Naive thymus-derived CD4-positive, alpha-beta T cell (primary cell): ENCODE measurements at places on chromosomes 2 and 18. TPM values are rescaled to one million over a fixed set of nuclear protein-coding genes. Genes with fewer than 3 reads are reported as not detected.

DNA sequence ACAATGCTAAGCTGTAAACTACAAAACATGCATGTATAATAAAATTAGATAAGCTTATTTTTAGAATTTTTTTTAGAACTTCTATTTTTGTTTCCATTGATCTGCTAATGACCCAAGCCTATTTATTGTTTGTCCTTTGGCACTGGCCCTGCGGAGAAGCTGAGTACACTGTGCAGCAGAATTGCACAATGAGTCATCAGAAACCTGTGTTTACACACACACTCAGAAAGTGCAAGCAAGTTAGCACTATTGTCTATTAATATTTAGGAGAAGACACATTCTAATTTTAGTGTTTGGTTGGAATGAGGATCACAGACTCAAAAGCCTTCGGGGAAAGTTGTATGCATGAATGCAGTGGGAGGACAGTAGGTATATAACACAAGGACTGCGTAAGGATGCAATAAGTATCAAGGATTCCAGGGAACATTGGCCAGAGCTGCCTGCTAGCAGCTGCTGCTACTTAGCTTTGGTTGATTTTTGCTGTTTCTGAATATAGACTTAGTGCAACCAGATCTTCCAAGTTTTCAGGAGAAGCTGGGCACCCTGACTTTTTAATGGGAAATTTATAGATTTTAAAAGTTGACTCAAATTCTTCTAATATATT, 128.2 kb downstream of the KCNH7 start:
- no peak for DNase-seq

DNA sequence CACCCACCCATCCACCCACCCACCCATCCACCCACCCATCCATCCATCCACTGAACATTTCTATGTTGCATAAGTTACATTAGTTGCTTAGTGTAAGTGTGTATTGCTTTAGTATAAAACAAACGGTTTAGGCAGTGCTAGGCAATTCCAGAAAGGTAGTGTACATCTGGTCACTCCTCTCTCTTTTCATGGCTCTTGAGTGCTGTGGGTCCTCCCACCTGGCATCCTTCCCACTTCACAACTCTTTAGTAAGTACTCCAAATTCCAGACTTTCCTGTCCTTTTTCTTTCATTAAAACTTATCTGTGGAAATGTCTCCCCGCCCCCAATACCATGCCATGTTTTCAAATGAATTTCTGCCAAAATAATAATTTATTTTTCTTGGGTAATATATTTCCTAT, 122.5 kb downstream of the PLEKHM3 start:
- DNase-seq = no peak

DNA sequence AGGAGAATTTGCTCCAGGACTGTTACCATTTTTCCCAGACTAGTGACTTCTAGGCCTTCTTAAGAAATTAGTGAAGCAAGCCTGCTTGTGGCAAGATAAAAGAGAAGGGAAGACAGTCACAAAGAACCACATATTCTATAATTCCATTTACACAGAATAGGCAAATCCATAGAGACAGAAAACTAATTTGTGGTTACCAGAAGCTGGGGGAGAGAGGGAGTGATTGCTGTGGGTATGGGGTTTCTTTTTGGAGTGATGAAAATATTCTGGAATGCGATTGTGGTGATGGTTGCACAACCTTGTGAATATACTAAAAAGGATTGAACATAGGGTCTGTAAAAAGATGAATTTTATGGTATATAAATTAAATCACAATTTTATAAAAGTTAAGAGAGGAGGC, 37.5 kb upstream of the SIX2 start:
- no peak for DNase-seq

Gene TRIM43
- total RNA-seq = not detected

GRCh38 chr2:216436383-216436782, 24.1 kb downstream of the SMARCAL1 start:
- no peak for DNase-seq

DNA sequence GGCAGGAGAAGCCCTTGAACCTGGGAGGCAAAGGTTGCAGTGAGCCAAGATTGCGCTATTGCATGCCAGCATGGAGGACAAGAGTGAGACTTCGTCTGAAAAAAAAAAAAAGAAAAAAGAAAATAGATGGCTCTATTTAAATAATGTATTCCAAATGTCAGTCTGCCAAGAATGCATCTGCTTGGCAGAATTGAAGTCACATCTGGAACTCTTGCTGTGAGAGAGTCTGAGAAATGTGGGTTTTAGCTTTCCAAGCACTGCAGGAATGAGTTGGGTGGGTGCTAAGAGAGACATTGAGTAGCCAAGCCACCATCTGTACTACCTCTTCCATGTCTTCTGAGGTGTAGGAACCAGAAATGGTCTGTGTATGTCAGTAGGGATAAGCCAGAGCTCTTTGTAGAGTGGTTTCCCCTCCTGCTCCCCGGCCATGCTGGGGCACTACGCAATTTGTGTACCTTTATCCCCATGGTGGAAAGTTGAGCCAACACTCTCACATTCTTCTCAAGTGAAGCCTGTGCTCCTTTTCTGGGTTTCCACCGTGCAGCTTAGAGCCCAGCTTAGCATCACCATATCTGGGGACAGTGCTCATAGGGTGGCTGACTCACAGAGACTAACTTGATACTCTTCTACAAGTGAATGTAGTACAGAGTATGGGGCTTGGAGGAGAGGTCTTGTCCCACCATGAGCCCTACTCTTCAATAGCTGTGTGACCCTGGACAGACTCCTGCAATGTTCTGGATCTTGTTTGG, 25.3 kb downstream of the IL1F10 start:
- no peak for DNase-seq

DNA sequence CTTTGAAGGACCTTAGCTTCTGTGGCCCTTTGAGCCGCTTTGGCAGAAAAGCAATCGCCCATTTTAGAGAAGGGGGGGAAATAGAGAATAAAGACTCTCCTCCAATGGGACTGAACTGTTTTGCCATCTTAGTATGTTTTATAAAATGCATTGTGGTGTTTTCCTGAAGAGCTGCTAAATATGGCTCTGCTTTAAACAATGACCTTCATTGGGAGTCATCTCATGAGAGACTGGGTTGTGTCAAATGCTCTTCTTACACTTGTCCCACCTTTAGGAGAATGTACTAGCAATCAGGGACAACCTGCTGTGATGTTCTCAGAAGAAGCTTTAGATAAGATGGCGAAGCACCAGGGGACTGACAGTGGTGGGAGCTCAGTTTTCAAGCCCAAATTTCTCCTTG, 418.9 kb upstream of the POU3F3 start:
- DNase-seq = no peak

GRCh38 chr18:63224630-63225029, 94.9 kb downstream of the BCL2 start:
- DNase-seq = no peak

DNA sequence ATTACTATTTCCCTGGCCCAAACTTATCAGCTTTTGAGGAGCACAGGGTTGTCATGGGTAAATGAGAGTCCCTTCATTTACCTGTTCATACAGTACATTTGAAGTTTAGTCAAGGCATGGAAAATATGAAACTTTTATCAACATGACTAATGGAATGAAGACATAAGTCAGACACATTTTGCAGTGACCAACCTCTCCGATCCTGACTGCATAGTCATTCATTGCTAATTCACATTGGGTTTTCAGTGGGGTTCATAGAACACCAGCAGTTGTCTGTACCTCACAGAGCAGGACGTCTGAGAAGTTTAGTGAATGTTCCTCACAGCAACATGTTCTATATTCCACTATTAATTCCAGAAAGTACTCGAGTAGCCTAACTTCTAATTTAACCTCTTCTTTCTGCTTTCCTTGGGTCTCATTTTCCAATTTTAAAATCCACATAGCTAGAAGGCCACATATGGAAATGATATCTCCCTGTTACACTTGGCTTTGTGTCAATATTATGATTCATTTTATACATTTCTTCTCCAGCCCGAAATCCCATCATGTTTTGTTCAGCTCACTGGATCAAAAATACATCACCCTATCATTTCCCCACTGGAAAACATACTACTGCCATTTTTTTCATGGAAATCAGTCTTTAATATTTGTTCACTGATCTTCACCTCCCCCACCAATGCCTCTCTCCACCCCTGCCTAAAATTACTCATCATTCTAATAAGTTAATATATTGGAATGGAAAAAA, 65.9 kb downstream of the CDH20 start:
- no peak for DNase-seq

Gene ZNF385B
- not detected for total RNA-seq

- no peak for DNase-seq
Measured at GRCh38 chr18:57466307-57466706, 31.1 kb downstream of the ONECUT2 start.

- no peak for DNase-seq
Measured at GRCh38 chr2:3637311-3637675, 20.7 kb upstream of the ALLC start.

DNA sequence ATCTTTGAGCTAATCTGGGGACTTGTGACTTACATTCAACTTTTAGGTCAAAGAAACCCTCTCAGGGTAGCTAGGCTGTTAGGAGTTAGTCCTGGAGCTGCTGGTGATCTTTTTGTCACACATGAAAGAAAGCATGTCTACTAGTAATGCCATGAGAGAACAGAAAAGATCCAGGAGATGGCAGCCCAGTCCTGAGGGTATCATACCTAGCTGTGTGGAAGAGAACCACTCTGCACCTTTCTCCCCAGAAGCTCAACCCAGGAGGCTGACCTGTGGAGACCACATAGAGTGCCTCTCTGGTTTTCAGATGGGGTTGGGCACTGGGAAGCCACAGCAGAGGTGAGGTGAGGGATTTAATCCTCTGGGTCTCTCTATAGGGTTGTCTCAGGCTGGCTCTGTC, 460.2 kb upstream of the UBE2E3 start:
- DNase-seq = no peak

Gene MAP3K2
- 90.8 TPM for total RNA-seq

DNA sequence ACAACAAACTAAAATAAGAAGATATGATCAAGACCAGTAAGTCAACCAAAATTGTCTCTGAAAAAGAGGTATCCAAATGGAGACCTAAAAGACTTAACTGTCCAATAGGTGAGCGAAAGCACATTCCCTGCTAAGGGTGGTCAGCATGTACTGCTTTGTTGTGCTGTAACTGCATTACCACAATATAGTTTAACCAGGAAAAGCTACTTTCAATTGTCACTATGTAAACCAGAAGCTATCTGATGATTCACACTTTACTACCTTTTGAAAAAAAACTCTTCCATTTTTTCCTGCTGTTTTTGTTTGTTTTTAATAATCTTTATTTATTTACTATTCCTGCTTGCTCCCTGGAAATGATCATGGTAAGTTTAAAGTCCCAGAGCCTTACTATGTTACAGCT, 36.1 kb downstream of the ASXL2 start:
- no peak for DNase-seq

- DNase-seq = no peak
Measured at GRCh38 chr2:173205375-173205774, 129.7 kb downstream of the MAP3K20 start.

- DNase-seq = no peak
Measured at GRCh38 chr2:231665245-231666170, 42.8 kb upstream of the PTMA start.

Gene PROM2
- total RNA-seq = 0.69 TPM

- DNase-seq = no peak
Measured at GRCh38 chr18:69408522-69408921, 7.8 kb downstream of the DOK6 start.

DNA sequence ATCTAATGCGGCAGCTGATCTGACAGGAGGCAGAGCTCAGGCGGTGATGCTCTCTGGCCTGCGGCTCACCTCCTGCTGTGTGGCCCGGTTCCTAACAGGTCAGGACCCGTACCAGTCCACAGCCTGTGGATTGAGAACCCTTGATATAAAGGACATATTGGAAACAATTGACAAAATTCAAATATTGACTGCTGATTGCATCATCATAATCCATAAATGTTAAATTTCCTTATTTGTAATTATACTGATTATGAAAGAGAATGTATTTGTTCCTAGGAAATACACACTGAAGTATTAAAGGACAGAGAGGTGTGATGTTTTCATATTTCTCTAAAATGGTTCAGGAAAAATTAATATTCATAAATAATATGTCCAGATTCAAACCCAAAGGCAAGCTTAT, 63.8 kb upstream of the SRD5A2 start:
- DNase-seq = no peak
